ENCODE measurements at places on chromosomes 1 and 21.

DNA sequence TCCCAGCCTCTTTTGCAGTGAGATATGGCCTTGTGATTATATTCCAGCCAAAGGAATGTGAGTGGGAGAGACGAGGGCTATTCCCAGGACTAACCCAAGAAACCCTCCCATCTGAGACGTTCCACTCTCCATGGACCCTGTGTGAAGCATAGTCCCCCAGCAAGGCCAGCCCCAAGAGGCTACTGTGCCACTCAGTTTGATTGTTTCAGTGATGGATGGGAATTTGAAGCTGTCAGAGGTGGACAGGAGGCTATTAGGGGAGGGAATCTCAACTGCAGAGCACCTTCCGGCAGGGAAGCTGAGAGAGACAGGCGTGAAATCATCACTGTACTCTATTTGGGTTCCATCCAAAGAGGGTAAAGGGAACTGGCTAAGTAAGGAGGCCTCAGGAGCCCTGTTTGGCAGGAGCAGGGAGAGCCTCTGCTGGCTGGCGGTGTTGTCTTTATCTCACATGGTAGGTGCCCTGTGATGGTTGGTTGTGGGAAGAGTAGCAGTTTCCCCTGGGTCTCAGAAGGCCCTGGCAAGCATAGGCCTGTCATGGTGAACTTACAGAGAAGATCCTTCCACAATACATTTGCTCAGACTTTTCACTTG is 3.4 kb upstream of the TEX35 start:
- DNase-seq, result no peak
- no peak overlapping the region for H3K4me3 ChIP-seq
- H3K36me3 ChIP-seq, result no peaks in the 10 kb centered on the region

- peaks cover 4% of the 10 kb centered on the region for H3K36me3 ChIP-seq
- no peak for DNase-seq
- no peaks in the 10 kb centered on the region for H3K27me3 ChIP-seq
- H3K4me1 ChIP-seq, result peaks cover 11% of the 10 kb centered on the region
Measured at GRCh38 chr1:112872551-112872962, 83.4 kb downstream of the SLC16A1 start.

DNA sequence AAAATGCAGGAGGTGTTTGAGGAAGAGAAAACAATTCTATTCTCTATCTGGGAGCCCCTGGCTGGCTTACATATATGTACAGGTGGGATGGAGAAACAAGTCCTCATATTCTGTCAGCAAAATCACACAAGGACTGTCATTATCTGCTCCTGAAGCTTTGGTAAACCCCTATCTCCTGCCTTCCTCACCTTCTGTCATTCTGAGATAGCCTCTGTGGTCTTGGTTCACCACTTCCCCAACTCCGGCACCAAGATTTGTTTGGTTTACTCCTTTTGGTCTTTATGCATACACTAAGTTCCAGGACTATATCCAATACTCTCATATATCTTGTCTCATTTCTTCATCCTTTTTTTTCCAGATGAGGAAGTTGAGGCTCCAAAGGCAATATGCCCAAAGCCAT is 551.1 kb downstream of the PLPP3 start:
- H3K4me3 ChIP-seq, result no peak overlapping the region
- no peaks in the 10 kb centered on the region for H3K36me3 ChIP-seq
- H3K4me1 ChIP-seq, result peaks cover 15% of the 10 kb centered on the region
- DNase-seq, result no peak

- no peak overlapping the region for H3K27ac ChIP-seq
- DNase-seq, result no peak
- H3K27me3 ChIP-seq, result no peaks in the 10 kb centered on the region
- no peak overlapping the region for H3K4me3 ChIP-seq
- no peaks in the 10 kb centered on the region for H3K36me3 ChIP-seq
- no peaks in the 10 kb centered on the region for H3K4me1 ChIP-seq
Measured at GRCh38 chr1:172699111-172699510, 40.2 kb downstream of the FASLG start.

- H3K4me3 ChIP-seq, result no peak overlapping the region
- H3K27me3 ChIP-seq, result peaks cover 6% of the 10 kb centered on the region
- DNase-seq, result no peak
- no peak overlapping the region for H3K27ac ChIP-seq
Measured at GRCh38 chr1:41418857-41419583, 57.8 kb downstream of the FOXO6 start.

DNA sequence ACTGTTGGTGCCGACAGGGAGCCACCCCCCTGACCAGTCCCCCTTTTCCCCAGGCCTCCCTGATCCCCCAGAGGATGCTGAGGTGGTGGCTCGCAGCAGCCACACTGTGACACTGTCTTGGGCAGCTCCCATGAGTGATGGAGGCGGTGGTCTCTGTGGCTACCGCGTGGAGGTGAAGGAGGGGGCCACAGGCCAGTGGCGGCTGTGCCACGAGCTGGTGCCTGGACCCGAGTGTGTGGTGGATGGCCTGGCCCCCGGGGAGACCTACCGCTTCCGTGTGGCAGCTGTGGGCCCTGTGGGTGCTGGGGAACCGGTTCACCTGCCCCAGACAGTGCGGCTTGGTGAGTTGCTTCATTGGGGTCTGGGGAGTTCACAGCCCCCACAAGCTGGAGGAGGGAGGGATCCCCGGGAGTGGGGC is 89.2 kb downstream of the TRIM11 start:
- DNase-seq, result peak; percentile 64
- H3K4me1 ChIP-seq, result no peaks in the 10 kb centered on the region
- no peak overlapping the region for H3K4me3 ChIP-seq
- H3K36me3 ChIP-seq, result peaks cover 12% of the 10 kb centered on the region
- no peak overlapping the region for H3K27ac ChIP-seq

DNA sequence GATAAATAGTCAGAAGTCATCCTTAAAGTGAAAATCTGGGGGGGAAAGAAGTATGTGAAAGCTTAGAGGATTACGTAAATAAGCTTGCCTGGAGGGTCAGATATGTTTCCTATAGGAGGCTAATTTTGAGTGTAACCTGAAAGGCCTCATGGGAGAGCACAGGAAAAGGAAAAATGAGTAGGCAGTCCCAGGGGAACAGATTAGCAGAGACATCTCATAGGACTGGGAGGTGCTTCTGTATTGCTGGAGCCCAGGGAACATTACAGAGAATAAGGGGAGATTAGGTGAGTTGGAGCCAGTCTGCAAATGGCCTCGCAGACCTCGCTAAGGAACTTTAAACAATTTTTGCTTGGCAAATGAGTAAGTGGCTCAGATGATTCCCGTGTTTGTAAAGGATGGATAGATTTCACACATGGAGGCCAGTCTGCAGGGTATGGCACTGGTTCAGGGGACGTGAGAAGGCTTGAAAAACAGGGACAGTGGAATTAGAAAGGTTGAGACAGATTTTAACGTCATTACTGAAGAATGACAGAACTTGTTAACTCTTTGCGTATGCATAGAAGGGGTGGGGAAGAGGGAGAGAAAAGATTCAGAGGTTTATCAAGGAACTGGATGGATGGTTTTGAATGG is 149.1 kb downstream of the GREM2 start:
- H3K4me3 ChIP-seq, result no peak overlapping the region
- peaks cover 3% of the 10 kb centered on the region for H3K27me3 ChIP-seq
- no peak for DNase-seq
- peaks cover 34% of the 10 kb centered on the region for H3K4me1 ChIP-seq

DNA sequence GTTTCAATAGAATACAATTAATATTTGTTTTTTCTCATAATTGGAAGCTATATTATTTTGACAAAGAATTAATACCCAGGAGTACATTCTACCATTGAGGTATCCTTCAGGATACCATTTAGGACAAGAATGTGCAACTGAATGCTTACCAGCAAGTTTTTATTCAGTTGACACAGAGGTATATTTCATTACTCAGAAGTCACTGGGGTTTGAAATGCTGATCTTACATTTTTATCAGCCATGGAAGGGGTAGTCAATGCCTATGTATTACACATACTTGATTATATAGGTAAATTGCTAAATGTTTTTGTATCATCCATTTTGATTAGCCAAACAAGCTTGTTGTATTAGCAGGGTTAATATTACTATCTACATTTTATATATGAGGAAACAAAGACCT is 48.0 kb downstream of the C1orf87 start:
- no peak overlapping the region for H3K27ac ChIP-seq
- H3K27me3 ChIP-seq, result peaks cover 12% of the 10 kb centered on the region
- no peaks in the 10 kb centered on the region for H3K4me1 ChIP-seq
- H3K36me3 ChIP-seq, result no peaks in the 10 kb centered on the region

GRCh38 chr1:110258734-110259133 is 48.6 kb downstream of the KCNC4 start:
- DNase-seq, result no peak
- no peak overlapping the region for H3K4me3 ChIP-seq
- peaks cover 21% of the 10 kb centered on the region for H3K27me3 ChIP-seq
- H3K36me3 ChIP-seq, result no peaks in the 10 kb centered on the region
- no peaks in the 10 kb centered on the region for H3K4me1 ChIP-seq

- peaks cover 4% of the 10 kb centered on the region for H3K36me3 ChIP-seq
- H3K27me3 ChIP-seq, result no peaks in the 10 kb centered on the region
- DNase-seq, result no peak
- peaks cover 52% of the 10 kb centered on the region for H3K4me1 ChIP-seq
Measured at GRCh38 chr1:33379631-33380354, 51.1 kb downstream of the PHC2 start.

DNA sequence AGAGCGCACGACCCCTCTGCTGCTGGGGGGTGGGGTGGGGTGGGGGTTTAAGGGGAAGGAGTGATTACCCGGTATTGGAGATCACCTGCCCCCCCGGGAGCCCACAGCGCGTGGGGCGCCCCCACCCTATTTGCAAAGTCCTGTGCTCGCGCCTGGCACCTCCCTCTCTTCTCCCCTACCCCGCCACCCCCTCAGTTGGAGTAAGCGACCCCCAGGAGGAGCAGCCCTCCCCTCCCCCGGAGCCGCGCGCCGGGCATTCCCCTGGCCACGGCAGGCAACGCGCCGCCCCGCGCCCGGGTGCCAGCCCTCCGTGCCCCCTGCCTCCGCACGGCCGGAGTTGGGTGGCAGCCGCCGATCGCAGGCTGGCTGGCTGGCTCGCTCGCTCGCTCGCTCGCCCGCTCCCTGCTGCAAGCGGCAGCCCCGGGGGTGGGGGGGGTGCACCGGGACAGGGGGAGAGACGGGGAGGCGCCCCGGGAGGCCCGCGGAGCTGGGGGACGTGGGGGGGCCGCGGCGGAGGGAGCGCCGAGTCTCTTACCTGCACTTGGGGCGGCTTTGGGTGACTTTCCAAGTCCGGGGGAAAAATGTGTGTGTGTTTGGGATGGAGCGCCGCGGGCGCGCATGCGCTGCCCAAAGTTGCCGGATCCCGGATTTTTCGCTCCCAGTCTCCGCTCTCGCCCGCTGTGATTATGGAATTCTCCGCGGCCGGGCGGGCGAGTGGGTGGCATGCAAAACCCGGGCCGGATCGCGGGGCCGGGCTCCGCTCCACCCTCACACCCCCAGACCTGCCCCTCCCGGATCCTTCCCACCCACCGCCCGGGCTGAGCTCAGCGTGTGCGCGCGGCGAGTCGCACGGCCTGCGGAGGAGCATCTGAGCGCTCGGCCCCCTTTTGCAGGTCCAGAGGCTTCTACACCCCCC is at the start of gene CASZ1:
CASZ1 (minus strand) TSS at position 618 of the 916 bp plus-strand sequence. CDS start 102,757 bp downstream, outside the sequence.
- DNase-seq, result peak; percentile 88
- peaks cover 5% of the 10 kb centered on the region for H3K4me1 ChIP-seq
- H3K27ac ChIP-seq, result no peak within 1 kb of the TSS
- peak within 1 kb of the TSS; percentile 93 for H3K4me3 ChIP-seq
- H3K27me3 ChIP-seq, result peaks cover 67% of the 10 kb centered on the region

- H3K27ac ChIP-seq, result no peak overlapping the region
- H3K36me3 ChIP-seq, result no peaks in the 10 kb centered on the region
- H3K27me3 ChIP-seq, result no peaks in the 10 kb centered on the region
- no peak overlapping the region for H3K4me3 ChIP-seq
- DNase-seq, result no peak
Measured at GRCh38 chr21:32519945-32520874, 65.1 kb downstream of the TCP10L start.

DNA sequence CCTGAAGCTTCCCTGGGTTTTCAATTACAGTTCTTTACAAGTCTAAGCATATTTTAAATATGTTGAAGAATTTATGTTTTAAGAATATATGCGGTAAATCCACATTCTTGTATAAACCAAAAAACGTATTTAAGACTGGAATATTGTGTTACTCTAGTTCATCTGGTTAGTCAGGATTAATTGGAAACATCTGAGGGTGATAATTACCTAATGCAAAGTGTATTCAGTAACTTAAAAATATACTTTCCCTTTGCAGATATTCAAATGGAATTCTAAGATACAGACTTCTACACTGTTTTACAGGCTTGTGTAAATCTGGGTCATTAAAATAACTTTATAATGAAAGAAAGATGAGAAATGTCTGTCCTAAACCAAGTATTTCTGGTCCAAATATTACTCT is 302.0 kb downstream of the VAV3 start:
- no peak overlapping the region for H3K27ac ChIP-seq
- H3K4me1 ChIP-seq, result peaks cover 15% of the 10 kb centered on the region
- H3K36me3 ChIP-seq, result no peaks in the 10 kb centered on the region
- no peaks in the 10 kb centered on the region for H3K27me3 ChIP-seq

GRCh38 chr1:41480204-41481108 is 4.0 kb downstream of the EDN2 start:
- H3K27ac ChIP-seq, result no peak overlapping the region
- peaks cover 33% of the 10 kb centered on the region for H3K4me1 ChIP-seq

DNA sequence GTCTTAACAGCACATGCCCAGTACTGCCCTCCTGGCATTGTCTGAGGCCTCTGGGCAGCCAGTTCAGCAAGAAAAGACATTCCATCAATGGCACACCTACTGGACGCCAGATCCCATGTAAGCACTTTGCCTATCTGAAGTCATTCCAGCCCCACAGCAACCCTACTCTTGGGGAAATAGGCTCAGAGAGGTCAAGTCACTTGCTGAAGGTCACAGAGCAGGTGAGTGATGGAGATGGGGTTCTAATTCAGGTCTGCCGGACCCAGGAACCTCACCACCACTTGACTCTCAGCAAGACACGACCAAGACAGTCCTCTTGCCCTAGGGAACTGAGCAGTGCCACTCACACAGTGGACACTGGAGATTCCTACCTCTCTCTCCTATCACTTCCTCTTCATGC is 79.4 kb downstream of the PAX7 start:
- H3K27ac ChIP-seq, result no peak overlapping the region
- H3K36me3 ChIP-seq, result no peaks in the 10 kb centered on the region
- H3K4me3 ChIP-seq, result no peak overlapping the region
- H3K4me1 ChIP-seq, result no peaks in the 10 kb centered on the region
- DNase-seq, result no peak

DNA sequence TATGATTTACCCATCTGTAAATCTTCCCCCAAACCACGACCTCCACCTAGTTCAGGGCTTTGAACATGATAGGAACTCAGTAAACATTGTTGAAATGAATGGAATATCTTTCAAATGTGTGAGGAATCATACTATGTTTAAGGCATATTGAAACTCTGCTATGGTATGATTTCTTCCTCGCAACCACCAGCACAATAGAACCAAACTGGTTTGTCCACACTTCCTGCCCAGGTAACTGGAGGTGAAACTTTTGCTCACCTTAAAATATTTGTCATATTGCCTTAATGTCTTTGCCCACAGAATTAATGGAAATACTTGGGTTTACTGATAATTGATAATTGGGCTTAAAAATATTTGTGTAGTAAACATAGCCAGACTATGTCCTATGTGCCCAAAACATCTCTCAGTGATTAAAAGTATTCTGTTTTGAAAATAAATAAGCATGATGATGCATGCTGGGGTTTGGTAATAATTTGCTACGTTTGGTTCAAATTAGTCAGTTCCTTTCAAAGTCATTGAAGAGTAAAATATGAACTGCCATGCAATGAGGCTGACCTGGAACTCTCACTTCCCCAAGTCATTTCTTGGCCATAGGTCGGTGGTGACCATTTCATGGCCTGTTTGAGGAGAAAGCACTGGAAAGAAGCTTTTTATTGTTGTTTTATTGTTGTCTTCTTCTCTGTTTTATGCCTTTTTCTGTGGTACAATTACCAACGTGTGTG is 73.3 kb downstream of the TNFSF18 start:
- no peak overlapping the region for H3K4me3 ChIP-seq
- H3K27me3 ChIP-seq, result no peaks in the 10 kb centered on the region
- no peak for DNase-seq
- peaks cover 10% of the 10 kb centered on the region for H3K4me1 ChIP-seq

Measured in type B pancreatic cell (in vitro differentiated cells).